ENCODE measurements at places on chromosomes 11 and 22. TPM values are rescaled to one million over a fixed set of nuclear protein-coding genes. Genes with fewer than 3 reads are reported as not detected.

SLC22A12 gene
- not detected for total RNA-seq

POU2F3 gene
- not detected for total RNA-seq

KRTAP5-2 gene
- not detected for total RNA-seq

KRTAP5-11 gene
- not detected for total RNA-seq

FGF19 gene
- not detected for total RNA-seq

OLFML1 gene
- 1.2 TPM for total RNA-seq
